ENCODE measurements at places on chromosomes 11 and 22.

GRCh38 chr22:30809086-30809485 is 114.4 kb downstream of the OSBP2 start:
- no peak for DNase-seq

DNA sequence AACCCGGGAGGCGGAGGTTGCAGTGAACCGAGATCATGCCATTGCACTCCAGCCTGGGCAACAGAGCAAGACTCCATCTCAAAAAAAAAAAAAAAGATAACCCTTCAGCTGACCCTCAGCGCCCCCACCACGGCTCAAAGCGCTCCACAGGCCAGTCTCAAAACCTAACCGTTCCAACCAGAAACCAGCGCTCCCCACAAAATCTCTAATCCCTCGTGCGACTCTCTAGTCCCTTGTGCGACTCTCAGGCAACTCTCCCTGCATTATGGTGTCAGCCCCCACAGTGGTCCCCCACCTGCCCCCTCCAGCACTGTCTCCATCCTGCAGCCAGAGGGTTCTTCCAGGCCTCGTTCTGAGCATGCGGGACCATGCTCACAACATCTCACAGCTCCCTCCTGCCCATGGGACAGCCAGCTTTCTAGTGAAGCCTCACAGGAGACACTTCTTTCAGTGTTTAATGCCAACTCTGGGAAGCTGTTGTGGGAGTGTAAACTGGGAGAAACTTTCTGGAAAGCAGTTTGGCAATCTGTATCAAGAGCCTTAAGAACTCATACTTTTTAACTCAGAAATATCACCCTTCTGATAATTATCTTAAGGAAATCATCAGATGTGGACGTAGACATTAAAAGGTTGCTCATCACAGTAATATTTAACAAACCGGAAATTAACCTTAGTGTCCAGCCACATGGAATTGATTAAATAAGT is 4.2 kb upstream of the RASGRP2 start:
- no peak for DNase-seq

GRCh38 chr11:95725196-95725595 is 64.4 kb downstream of the FAM76B start:
- DNase-seq, result no peak

DNA sequence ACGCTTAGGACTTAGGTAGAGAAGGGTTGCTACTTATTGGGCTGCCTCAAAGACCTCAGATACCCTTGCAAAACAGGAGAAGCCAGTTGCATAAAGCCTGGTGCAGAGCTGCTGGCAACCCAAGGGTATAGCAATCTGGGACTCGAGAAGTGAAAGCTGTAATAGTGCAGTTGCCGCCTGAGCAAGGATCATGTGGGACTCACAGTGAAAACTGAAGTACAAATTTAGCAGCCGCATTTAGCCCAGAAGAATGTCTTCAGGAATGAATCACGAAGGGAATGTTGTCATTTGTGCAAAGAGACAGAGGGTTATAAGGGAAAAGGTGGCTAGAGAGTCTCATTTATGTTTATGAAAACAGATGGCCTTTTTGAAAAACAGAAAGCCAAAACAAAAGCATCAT is 267.2 kb downstream of the TENM4 start:
- no peak for DNase-seq

DNA sequence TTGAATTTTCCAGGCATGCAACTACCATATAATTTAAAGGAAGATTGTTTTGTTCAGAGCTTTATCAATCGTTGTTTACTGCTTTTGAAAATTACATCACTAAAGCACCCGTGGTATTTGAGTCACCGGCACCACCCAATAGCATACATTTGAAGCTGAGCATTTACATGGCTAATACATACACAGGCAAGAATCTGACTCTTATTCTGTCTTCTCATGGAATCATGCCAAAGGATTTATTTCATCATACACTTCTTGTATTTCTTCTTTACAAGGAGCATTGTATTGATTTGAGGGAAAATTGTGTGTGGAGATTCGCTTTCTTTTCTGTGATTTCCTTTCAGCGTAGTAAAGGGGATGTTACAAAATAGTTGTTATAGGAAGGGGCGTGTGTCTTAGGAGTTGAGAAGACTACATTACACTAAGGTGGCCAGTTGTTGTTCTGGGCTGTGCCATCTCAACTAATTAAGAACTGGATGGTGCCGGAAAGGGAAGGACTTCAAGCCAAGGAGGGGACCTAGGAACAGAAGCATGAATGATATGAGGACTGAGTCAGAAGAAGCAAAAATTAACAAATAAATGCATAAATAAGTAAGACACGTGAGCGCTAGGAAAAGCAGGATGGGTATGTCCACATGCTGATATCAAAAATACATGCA is 12.9 kb upstream of the CD3E start:
- DNase-seq, result no peak

- no peak for DNase-seq
Measured at GRCh38 chr11:112852143-112852866, 108.9 kb upstream of the NCAM1 start.

- no peak for DNase-seq
Measured at GRCh38 chr11:91239359-91239758, 985.3 kb upstream of the FAT3 start.

DNA sequence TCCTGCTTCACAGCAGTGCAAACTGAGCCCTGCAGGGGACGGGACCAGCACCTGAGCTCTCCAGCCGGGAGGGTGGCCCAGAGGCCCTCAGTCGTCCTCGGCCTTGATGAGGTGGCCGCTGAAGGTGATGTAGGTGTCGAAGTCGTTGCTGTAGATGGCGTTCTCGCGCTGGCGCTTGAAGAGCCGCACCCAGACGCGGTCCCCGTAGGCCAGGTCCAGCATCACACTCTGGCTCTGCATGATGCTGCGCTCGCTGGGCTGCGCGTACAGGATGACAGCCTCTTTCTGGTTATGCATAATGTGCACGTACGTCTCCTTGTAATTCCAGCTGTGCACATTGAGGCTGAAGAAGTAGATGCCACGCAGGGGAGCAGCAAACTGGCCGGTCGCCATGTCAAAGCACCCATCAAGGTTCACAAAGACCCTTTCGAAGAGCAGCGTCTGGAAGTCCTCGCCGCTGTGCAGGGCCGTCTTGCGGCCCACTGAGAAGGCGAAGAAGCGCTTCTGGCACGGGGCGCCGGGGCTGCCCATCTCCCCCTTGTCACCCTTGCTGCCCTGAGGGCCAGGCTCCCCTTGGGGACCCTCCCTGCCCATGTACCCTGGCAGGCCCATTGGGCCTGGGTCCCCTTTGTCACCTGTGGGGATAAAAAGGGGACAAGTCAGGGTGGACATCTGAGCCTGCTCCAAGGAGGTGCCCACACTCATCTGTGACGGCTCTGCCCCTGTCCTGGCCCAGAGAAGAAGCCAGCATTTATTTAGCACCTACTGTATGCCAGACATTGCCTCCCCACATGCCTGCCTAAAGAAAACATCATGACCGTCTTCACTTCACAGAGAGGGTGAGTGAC is 5.7 kb downstream of the C1QTNF6 start:
- no peak for DNase-seq

GRCh38 chr11:26946257-26946716 is 47.6 kb upstream of the FIBIN start:
- DNase-seq, result no peak

DNA sequence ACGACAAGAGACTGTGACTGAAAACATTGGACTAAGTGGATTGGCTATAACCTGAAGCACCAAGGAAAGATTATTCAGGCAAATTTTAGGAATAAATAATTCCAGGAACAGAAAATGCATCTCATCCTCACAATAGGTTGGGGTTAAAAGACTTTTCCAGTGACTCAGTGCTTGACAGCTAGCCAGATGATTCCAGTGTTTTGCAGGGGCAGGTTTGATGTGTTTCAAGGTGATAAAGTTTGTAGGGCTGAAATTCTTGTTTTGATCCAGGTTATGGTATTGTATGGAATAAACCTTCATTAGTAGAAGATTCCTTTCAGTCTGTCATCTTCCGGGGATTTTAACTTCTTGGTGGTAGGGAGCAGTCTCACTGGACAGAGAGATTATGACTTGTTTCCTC is 2.3 kb downstream of the EXT2 start:
- no peak for DNase-seq

DNA sequence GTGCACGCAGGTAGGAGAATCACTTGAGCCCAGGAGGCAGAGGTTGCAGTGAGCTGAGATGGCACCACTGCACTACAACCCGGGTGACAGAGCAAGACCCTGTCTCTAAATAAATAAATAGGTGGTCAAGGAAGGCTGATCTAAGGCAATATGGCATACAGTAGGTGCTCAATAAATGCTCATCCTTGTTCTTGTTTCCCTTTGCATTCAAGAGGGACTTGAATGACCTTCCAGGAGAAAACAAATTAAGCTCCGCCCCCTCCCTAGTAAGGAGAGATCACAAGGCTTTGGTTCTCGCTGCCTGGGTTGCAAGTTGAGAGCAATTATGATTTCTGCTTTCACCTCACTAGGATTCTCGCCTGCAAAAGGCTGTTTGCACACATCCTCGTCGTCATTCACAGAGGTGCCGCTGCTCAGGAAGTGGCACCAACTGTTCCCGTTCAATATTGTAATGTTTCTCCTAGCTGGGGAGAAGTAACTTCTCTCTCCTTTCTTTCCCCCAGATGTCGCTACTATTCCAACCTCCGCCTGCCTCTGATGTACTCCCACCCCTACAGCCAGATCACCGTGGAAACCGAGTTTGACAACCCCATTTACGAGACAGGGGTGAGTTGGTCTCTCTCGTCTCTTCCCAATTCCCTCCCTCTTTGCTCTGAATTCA is 51.8 kb upstream of the ASPHD2 start:
- DNase-seq, result no peak

- no peak for DNase-seq
Measured at GRCh38 chr22:36328635-36329253, 59.0 kb downstream of the MYH9 start.

- DNase-seq, result no peak
Measured at GRCh38 chr11:28342716-28343115, 234.5 kb downstream of the METTL15 start.

DNA sequence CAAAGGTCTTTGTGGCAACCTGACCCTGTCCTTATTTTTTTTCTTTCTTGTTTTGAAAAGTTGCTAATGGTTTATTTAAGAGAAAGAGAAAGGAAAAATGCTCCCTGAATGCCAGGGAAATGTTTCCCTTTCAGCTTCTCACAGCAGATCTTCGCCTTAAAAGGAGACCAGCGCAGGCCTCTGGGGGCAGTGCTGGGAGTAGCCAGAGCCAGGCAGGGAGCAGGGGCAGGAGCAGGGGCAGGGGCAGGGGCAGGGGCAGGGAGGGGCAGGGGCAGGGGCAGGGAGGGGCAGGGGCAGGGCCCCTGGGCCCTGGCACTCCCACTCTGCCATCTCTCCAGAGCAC is 5.1 kb downstream of the MOB2 start:
- DNase-seq, result no peak

GRCh38 chr22:36295247-36295646 is 42.3 kb downstream of the APOL1 start:
- DNase-seq, result no peak

- no peak for DNase-seq
Measured at GRCh38 chr11:12053606-12054361, 45.4 kb upstream of the DKK3 start.

DNA sequence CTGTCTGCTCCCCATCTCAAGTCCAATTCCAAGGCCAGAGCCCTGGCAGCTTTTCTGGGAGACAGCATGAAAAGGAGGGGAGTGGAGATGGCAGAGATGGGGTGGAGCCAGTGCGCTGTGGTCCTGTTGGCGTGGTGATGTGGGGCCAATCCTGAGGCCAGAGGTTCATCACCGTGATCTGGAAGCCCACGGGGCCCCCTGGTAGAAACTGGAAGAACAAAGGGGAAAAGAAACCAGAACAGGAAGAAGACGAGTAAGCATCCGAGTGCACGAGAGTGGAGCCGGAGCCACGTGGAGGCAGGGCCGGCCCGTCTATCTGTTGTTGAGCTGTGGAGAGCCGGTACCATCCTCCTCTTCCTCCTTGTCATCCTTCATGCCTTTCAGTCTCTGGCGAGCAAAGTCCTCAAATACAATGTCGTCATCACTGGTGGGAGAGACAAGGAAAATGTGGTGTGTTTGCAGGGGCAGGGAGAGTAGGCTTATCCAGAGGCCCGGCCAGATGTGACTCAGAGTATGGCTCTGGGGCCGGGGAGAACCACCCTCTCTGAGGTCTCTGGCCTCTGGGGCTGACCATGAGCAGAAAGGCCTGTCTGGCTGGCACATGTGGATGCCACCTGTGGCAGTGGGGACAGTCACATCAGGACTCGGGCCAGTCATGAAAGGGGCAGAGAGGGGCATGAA is 25.4 kb downstream of the TPBGL start:
- no peak for DNase-seq

- no peak for DNase-seq
Measured at GRCh38 chr11:134580610-134580975, 168.6 kb upstream of the B3GAT1 start.

- DNase-seq, result no peak
Measured at GRCh38 chr22:31139866-31140716, at the start of gene PLA2G3. PLA2G3 (minus strand) TSS chr22:31140508; CDS start chr22:31140354, 154 bp downstream.

DNA sequence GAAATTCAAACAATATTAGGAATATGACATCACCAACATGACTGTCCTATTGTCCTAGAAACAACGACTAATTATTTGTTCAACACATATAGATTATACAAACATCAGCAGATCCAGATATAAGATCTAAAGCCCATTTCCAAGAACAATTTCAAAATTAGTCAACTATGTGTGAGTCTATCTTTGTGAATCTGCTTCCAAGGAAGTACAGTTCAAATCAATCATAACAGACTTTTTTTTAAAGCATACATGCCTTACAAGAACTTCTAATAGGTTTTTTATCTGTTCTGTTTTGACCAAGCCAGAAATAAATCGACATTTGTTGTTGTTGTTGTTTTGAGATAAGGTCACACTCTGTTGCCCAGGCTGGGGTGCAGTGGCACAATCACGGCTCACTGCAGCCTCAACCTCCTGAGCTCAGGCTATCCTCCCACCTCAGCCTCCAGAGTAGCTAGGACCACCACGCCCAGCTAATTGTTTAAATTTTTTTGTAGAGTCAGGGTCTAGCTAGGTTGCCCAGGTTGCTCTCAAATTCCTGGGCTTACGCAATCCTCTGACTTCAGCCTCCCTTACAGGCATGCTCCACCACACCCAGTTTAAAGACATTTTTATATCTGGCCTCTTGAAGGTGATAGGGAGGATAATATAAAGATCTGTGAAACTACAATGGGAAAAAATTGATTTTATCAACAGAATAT is 54.8 kb downstream of the DENND5A start:
- DNase-seq, result no peak

DNA sequence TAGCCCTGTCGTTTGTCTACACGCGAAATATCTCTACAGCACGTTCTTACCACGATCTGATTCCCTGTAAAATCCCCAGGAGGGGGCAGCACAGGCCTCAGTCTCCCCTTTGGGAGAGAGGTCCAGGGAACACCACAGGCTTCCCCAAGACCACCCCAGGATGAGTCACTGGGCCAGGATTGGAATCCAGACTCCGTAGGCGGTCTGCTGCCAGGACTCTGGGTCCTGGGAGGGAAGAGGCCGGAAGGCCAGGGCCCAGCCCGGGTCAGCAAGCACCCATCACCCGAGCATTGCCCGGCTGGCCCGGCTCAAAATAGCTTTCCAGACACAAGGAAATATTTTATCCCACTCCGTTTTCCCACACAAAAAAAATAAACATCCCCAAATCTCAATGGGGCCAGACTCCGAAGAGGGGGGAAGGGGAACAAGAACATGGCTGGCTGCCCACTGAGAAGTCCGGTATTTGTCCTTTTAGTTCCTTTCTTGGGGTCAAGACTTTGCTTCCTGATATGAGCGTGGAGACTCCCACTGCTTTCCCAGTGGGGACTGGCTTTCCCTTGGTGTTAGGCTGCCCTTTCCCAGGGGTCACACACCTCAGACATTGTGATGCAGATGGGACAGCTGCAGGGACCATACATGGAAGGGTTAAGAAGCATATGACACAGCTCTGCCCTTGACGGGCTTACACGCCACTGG is 91.3 kb downstream of the LRRC32 start:
- no peak for DNase-seq

GRCh38 chr11:11038352-11038751 is 180.5 kb upstream of the ZBED5 start:
- DNase-seq, result no peak
